Psoas muscle (tissue), 8 donors: ENCODE measurements at places on chromosomes 6 and 20. TPM values are rescaled to one million over a fixed set of nuclear protein-coding genes. Genes with fewer than 3 reads are reported as not detected.

RIMS4 gene
- 0.06 TPM for polyA plus RNA-seq

REM1 gene
- 0.93 TPM for polyA plus RNA-seq

DNA sequence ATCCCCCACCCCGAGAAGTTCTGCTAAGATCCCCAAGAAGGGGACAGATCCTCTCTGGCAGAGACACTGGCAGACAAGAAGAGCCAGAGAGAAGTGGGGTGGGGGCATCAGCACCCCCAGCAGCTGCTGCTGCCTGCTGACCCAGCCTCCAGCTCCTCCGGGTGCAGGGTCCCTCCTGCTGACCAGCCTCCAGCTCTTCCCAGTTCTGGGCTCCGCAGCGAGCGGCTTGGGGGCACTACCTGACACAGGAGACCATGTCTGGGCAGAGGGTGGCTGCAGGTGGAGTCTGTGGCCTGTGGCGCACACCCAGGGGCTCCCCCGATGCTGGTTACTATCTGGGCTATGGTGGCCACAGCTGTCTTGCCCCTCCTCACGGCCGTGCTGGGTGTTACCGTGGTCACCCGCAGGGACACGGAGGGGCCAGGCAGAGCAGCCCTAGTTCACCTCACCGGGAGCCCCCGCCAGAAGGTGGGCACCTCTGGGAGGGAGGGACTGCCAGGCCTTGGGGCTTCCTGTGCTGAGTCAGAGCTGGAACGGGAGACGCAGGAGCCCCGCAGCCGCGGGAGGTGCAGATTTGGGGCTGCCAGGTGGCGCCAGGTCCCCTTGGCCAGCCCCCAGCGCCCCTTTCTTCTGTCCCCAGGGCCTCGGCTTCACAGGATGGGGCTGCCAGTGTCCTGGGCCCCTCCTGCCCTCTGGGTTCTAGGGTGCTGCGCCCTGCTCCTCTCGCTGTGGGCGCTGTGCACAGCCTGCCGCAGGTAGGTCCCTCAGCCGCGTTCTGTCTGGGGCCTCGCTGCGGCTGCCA is 630 bp downstream of the LIME1 start:
- peak; percentile 60 for DNase-seq

DNA sequence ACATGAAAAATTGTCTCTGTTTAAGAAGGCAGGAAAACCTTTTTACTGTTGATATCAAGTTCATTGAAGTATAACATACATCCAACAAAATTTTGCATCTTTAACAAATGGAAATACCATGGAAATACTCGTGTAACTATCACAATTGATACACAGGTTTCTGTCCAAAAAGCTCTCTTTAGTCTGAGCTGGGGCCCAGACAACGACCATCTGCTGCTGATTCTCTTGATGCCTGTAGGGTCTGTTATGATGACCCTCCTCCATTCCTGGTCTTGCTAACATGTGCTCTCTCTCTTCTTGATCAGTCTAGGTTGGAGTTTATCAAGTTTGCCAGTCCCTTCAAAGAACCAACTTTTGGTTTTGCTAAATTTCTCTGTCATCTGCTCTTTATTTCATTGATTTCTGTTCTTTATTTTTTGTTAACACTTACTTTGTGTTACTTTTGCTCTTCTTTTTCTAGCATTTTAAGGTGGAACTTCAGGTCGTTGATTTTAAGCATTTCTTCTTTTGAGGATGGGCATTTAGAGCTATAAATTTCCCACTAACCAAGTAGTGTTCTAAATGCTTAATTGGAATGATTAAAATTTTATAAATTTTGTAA is 116.8 kb downstream of the PSMB1 start:
- DNase-seq = no peak

DNA sequence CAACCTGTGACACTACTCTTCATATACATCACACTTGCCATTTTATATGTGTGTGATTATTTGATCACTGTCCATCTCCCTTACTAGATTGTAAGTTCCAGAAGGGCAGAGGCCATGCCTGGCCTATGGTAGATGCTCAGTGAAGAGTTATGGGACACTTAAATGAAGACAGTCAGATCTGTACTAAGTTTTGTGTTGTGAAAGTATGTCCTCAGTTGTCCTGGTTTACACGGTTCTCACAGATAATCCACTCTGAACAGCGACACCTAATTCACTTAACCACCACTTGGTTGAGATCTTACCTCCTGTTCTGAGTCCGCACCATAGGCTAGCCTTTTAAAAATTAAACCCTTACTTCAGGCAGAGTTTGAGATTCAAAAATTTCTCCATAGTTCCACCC is 434.1 kb upstream of the SOX4 start:
- no peak for DNase-seq

- no peak for DNase-seq
Measured at GRCh38 chr20:62477669-62478455, 2.1 kb upstream of the GATA5 start.

DNA sequence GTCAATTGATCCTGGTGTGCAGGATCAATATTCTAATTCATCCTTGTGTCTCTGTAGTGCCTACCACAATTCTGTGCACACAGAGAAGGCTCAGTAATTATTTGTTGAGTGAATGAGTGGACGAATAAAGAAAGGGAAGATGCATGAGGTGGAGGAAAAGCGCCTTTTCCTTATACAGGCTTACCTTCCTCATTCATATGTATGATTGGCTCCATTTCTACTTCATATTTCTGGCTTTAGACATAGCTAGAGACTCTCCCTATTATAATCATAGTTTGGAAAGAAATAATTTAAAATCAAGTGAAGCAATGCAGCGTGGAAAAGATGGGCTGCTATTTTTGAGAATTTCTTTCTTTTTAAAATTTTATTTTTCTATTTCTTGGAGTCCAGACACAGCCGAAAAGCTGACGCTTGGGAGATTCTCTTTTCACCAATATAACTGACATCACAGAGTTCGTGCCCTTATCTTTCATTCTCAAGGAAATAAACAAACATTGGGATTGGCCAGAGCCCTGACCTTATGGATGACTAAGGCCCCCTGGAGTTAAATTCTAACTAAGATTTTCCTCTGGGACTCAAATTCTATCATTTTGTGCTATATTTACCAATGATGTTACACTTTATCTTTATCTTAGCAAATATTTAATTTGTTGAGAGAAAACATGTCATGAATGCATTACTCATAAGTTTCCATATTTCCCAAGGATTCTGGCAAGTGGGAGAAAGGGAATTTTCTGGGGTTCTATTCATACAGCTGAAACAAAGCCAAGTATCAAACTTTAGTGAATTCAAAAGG is 48.1 kb downstream of the PRL start:
- no peak for DNase-seq

- DNase-seq = no peak
Measured at GRCh38 chr6:136523196-136523595, 27.0 kb downstream of the MAP7 start.

DNA sequence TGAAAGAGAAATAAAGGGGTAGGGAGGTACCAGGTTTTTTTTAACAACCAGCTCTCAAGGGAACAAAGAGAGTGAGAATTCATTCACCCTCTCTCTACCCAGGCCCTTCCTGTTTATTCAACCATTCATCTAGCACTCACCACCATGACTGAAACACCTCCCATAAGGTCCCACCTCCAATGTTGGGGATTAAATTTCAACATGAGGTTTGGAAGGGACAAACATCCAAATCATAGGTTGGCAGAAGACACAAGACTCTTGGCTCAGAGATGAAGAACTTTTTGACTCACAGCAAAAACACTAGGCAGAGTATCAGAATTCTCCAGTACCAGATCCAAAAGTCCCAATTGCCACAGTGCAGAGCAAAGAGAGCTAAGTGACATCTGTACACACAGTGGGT is 186.3 kb downstream of the EDN1 start:
- DNase-seq = no peak
